ENCODE measurements at places on chromosomes 3 and 15.

DNA sequence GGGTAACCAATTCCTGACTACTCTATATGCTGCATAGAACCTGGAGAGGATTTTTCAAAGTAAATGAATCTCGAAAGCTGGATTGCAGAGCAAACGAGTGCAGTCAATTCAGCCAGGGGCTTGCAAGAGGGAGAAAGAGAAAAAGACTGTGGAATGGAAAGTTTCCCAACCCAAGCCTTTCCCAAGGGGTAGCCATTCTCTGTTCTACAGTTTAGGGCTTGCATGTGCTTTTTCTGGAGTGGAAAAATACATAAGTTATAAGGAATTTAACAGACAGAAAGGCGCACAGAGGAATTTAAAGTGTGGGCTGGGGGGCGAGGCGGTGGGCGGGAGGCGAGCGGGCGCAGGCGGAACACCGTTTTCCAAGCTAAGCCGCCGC is 511 bp upstream of the RARB start:
- no peak for DNase-seq

DNA sequence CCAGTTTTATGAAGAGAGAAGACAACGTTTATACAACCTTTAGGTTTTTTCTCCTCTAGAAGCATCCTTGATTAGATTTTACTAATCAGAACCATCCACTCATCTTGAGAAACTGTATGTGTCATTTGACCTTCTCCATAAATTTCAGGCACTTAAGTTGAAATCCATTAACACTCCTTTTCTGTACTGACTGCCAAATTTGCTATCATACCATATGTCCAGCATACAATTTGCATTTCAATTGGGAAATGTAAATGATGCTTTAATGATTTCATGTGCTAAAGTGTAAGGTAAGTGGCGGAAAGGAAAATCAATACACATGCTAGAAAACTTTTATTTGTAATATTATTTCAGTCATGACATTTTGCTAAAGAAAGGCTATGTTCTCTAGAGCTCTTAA is 731.6 kb downstream of the GBE1 start:
- no peak for DNase-seq

DNA sequence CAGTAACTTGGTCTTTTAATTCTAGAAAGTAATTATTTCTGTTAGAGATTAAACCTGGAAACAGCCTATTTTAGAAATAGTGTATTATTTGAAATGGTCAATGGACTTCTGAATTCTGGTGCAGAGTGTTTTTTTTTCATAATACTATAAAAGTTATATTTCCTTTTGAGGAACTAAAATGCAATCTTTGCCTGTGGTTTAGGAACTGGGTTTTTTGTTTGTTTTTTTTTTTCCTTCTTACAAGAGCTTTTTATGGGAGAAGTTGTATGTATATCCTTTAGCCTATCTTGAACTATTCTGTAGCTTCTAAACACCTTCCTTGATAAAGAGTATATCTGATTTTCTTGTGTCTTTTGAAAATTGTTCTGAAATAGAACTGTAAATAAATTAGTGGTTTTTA is 88.3 kb downstream of the ARIH1 start:
- DNase-seq = no peak

- no peak for DNase-seq
Measured at GRCh38 chr15:52796228-52796521, 6.0 kb upstream of the ONECUT1 start.

GRCh38 chr3:94927175-94927574 is 864.3 kb downstream of the NSUN3 start:
- DNase-seq = no peak

DNA sequence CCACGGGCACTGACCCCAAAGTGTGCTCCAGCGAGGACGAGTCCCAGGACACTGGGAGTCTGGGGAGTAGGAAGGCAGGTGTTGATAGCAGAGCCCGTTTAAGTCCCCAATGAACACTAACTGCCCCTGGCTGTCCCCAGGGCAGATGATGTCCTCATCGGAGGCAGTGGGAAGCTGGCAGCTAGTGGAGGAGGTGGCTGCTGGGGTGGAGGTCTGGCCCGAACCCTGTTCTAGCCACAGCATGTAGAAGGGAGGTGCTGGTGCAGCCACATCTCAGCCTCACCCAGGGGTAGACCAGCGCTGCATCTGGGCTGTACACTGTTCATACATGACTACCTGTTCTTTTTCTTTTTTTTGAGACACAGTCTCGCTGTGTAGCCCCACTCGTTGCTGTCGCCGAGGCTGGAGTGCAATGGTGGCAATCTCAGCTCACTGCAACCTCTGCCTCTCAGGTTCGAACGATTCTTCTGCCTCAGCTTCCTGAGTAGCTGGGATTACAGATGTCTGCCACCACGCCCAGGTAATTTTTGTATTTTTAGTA is 51.8 kb downstream of the KLF13 start:
- no peak for DNase-seq

DNA sequence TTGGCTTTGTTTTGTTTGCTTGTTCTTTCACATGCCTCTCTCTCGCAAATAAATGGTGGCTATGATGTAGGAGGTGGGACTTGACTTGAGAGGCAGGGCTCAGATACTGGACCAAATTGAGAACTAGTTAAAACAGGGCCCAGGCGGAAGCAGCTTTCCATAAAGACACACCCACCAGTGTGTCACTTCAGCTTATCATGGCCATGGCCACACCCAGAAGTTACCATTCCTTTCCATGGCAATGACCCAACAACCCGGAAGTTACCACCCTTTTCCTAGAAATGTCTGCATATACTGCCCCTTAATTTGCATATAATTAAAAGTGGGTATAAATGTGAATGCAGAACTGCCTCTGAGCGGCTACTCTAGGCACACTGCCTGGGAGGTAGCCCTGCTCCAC is 62.6 kb upstream of the CNTN4 start:
- no peak for DNase-seq

GRCh38 chr3:26375843-26376530 is 246.6 kb upstream of the LRRC3B start:
- DNase-seq = no peak

DNA sequence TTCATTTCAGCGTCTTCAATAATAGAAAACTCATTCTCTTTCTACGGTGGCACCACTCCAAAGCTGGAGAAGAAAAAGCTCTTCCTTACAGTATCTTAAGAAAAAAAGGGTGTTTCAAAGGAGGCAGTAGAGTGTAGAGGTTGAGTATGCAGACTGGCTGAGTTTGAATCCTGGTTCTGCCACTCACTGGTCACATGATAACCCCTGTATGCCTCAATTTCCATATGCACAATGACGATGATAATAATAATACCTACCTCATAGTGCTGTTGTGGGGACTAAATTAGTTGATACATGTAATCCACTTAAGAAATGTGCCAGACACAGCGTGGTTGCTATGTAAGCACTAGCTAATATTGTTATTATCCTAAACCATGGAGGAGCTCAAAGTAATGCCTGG is 4.5 kb downstream of the ANP32A start:
- DNase-seq = no peak

DNA sequence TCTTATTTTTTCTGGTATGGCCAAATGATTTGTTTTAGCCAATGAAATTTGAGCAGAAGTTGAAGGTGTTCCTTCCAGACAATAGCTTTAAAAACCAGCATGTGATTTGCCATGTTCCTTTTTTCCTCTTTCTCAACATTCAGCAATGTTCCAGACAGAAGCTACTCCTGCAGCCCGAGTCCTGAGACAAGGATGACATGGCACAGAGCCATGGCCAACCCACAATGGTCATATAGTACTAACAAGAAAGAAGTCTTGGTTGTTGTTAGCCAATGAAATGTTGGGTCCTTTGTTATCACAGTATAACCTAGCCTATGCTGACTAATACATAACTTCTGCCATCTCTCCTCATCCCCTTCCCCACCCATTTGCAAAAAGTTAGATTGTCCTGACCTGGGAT is 211.1 kb upstream of the STT3B start:
- DNase-seq = no peak

GRCh38 chr3:72961752-72962151 is 34.9 kb upstream of the PPP4R2 start:
- DNase-seq = no peak

- DNase-seq = no peak
Measured at GRCh38 chr3:33173103-33173502, 45.5 kb downstream of the SUSD5 start.

GRCh38 chr3:60948488-60948887 is 302.8 kb downstream of the FHIT start:
- no peak for DNase-seq

- DNase-seq = no peak
Measured at GRCh38 chr3:142507241-142507640, 59.4 kb upstream of the XRN1 start.

GRCh38 chr3:40829876-40830275 is 305.1 kb downstream of the ZNF621 start:
- no peak for DNase-seq

DNA sequence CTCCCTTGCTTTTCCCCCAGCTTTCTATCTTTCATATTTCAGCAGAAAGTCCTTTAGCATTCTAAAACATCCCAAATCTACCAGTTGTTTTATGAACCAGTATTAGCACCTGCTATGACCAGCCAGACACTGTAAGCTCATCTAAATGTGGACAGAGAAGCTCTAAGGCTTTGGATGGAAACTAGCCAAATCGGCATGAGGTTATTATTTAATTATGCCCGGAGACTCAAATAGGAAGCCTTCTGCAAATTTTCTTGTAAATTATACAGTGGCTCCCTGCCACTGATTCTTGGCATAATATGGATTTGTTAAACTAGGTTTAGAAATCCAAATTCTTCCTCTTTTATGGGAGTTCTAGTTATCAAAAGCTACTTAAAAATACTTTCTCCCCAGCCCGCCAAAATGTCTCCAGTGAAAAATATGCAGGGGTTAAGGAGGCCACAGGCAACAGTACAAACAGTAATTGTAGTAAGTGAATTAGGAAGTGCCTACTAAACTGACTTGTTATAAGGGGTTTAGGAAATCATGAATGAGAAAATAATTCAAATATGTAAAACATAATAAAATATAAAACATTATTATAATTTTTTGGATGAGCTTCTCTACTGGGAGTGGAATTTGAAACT is 15.4 kb downstream of the MYH15 start:
- no peak for DNase-seq

DNA sequence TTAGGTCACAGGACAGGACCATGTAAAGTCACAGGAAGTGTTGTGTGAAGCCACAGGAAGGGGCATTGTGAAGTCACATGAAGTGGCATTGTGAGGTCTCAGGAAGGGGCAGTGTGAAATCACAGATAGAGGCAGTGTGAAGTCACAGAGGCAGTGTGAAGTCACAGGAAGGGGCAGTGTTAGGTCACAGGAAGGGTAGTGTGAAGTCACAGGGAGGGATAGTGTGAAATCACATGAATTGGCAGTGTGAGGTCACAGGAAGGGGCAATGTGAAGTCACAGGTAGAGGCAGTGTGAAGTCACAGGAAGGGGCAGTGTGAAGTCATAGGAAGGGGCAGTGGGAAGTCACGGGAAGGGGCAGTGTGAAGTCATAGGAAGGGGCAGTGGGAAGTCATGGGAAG is 37.9 kb downstream of the GASK1A start:
- no peak for DNase-seq

DNA sequence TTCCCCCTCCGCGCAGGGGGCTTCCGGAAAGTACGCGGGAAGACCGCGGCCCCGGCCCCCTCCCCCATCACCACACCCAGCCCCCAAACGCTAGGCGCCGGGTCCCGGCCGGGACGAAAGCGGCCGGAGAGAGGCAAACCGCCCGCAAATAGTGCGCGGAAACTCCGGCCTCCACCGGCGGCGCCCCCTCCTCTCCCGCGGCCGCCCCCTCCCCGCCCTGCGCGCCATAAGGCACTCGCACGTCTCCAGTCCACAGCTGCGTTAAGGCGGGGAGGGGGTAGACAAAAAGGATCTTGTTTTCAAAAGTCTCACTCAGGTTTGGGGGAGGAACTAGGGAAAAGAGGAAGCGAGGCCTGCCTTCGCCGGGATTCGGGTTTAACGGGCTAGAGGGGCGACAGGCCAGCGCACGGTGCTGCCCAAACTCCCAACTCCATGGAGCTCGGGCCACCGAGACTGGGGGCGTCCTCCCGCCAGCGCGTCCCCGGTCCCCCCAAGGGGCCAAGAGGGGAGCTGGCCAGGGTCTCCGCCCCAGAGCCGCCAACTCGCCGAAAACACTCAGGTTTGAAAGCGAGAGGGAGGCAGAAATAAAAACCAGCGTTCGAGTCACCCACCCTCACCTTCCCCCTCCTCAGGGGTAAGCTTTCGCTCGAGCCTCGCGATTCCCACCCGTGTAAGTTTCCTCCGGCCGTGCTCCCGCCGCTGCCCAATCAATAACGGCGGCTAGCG is 1.8 kb downstream of the ANP32A start:
- DNase-seq = no peak

- no peak for DNase-seq
Measured at GRCh38 chr3:110262896-110263295, 808.7 kb upstream of the NECTIN3 start.

DNA sequence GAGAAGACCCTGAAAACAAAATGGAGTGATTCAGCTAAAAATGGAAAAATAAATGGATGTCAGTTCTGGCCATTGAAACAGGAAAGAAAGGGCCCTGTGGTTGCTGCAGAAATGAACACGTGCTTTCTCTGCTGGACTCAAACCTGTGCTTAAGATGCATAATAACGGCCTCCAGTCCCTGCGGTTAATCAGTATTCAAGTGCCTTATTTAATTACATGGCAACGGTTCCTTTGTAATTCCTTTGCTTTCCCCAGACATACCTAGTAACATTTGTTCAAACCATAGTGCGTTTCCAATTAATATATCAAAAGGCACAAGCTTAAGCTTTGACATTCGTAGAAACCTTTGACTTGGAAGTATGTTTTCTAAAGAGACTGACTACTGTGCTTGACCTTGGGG is 428.3 kb downstream of the GABRG3 start:
- no peak for DNase-seq

- DNase-seq = no peak
Measured at GRCh38 chr3:117537949-117538348, 828.4 kb downstream of the TUSC7 start.

GRCh38 chr3:182978387-182978786 is 2.0 kb downstream of the DCUN1D1 start:
- no peak for DNase-seq

- DNase-seq = no peak
Measured at GRCh38 chr15:57720867-57721266, 14.4 kb downstream of the POLR2M start.

DNA sequence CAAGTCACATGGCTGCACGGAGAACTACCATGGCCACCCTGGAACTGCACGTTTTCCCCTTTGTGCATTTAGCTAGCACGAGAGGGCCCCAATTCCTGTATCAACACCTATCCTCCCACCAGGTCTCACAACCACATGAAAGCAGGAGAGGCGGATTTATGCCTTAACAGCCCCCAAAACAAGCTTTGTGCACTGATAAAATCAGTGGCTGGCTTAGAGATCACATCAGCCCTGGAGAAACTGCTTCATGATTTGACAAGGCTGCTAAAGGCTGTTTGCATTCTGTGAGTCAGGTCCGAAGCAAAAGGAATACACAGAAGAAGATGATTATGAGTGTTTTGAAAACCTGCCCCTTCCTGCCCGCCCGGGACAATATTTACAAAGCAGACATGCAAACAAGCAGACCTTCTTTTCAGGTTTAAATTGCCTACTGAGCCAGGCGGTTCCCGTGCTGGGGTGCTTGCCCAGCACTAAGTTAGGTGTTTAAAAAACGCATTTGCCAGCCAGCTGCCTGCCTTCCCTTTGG is 25.9 kb downstream of the CEMIP start:
- DNase-seq = no peak

Data from activated CD8-positive, alpha-beta memory T cell treated with anti-CD3 and anti-CD28 coated beads for 1 hour (primary cell).